ENCODE measurements at places on chromosomes 4 and X.

GRCh38 chrX:85084770-85085393 is 81.2 kb downstream of the APOOL start:
- DNase-seq = no peak

- no peak for DNase-seq
Observed at GRCh38 chr4:110959041-110959643, 336.3 kb upstream of the PITX2 start.

DNA sequence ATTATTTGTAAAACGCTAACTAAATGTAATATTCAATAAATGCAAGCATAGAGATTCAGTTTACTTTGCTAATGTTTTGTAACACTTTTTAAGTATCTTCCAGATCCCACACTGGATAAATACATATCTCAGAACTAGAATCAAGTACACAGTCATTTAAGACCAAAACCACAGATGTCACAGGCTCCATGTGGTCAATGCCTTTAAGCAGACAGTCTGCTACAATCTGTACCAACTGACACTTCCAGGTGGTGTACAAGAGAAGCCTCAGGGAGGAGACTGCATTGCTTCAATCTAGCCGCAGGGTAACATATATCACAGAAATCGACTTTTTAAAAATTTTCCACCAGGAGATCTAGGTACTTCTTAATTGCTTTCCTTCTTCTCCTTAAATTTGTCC is 229.6 kb upstream of the DIAPH2 start:
- DNase-seq = no peak

- no peak for DNase-seq
Observed at GRCh38 chrX:150482537-150483206, 85.7 kb upstream of the MTM1 start.

DNA sequence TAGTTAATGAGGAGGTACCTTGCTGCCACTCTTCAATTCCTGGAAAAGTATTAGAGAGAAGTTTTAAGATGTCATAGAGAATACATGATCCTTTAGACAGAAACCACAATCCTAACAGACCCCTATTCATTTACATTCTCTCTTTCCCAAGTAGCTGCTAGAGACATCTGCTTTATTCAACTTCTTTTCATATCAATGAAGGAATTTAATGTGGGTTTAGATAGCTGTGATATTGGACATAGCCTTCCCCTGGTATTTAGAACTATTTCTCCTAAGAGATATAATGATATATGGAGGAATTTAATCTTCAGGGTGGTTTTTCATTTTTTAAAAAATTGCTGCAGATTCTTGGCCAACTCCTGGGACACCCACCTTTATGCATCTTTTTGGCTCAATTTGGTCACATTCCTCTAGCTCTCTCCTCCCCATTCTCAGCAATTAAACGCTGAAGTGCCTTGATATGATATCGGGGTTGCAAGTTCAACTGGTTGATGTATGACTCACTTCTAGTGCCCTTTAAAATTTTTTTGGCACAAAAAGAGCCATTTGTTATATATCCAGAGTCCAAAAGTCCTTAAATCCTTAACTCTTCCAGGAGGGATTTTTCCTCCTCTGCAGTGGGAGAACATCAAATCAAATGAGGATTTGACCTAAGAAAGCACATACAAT is 57.6 kb downstream of the DOCK11 start:
- no peak for DNase-seq

GRCh38 chrX:9207142-9207541 is 173.2 kb upstream of the FAM9B start:
- peak; percentile 80 for DNase-seq

GRCh38 chrX:100072336-100072735 is 337.7 kb downstream of the PCDH19 start:
- DNase-seq = no peak

GRCh38 chr4:67603310-67604028 is 44.9 kb downstream of the STAP1 start:
- DNase-seq = no peak

DNA sequence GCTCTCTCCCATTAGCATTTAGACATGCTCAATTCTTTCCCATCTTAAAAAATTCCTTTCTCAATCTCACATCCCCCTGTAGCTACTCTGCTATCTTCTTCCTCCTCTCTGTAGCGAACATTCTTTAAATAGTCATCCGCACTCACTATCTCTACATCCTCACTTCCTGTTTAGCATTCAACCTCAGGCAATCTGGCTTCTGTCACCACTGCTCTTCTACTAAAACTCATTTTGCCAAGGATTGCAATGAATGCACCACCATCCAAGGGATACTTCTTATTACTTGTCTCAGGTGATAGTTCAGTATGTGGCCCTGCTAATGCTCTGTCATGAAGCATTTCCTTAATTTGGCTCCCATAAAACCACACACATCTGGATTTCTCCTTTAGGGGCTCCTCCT is 10.9 kb upstream of the TET2 start:
- no peak for DNase-seq

- no peak for DNase-seq
Observed at GRCh38 chr4:144347121-144347520, 206.6 kb upstream of the GYPA start.

- DNase-seq = peak; percentile 90
Observed at GRCh38 chrX:40107291-40108161, 9.8 kb upstream of the BCOR start.

DNA sequence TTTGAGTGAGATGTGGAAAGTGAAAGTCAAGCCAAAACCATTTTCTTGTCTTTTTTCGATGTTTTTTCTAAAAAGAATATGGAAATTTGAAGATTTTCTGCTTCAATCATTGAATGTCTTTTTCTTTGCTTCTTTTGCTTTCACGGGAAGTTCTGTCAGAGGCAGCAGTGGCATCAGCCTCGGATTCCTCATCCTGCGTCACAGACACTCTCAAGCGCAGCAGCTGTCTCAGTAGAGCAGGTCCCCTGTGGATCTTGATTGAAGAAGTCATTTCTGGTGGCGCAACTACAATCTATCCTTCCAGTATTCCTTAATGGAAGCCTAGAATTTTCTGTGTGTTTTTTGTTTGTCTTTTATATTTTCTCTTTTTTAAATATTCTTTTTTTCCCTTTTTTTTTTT is 52.7 kb upstream of the NEIL3 start:
- DNase-seq = no peak

- DNase-seq = no peak
Observed at GRCh38 chrX:22118161-22118830, 86.2 kb downstream of the PHEX start.

DNA sequence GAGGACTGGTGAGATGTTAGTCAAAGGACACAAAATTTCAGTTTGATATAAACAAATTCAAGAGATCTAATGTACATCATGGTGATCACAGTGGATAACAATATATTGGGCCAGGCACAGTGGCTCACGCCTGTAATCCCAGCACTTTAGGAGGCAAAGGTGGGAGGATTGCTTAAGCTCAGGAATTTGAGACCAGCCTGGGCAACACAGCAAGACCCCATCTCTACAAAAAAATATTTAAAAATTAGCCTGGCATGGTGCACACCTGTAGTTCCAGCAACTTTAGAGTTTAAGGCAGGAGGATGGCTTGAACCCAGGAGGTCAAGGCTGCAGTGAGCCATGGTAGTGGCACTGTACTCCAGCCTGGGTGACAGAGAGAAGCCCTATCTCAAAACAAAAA is 8.7 kb downstream of the SCARB2 start:
- DNase-seq = no peak

GRCh38 chr4:15373363-15373762 is 54.5 kb upstream of the C1QTNF7 start:
- no peak for DNase-seq

GRCh38 chrX:68462197-68462596 is 28.9 kb upstream of the OPHN1 start:
- no peak for DNase-seq

DNA sequence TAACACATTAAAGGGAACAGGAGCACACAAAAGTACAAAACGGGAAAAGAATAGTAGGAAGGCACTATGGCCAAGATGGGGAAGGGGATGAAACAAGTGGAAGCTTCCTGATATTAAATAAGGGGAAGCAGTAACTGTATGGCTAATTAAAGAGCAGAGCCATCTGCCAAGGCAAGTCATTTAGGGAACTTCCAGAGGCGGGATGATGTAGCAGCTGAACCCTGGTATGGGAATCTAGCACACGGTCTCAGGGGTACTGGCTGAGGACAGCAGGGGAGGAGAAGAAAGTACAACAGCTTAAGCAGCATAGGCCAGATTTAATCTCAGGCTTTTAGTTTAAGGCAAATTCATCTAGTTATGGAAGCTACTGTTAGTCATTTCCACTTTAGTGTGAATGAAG is 59.1 kb downstream of the IGFBP7 start:
- DNase-seq = no peak

DNA sequence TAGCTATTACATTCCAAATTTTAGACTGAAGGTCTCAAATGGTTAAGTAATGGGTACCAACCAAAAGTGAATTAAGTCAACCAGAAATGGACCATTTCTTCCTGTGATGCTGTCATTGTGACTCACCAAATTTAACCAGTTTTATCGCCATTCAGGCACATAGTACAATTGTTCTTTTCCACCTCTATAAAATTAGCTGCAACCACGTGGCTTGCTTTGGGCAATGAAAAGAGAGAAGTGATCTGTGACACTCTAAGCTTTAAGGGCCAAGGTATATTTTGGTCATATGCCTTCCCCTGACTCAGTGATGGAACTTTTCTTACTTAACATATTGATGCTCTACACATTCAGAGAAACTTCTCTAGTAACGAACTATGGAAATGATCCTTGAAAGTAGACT is 20.3 kb upstream of the PHF8 start:
- no peak for DNase-seq

GRCh38 chrX:74259885-74260491 is 44.0 kb upstream of the ZCCHC13 start:
- DNase-seq = no peak

DNA sequence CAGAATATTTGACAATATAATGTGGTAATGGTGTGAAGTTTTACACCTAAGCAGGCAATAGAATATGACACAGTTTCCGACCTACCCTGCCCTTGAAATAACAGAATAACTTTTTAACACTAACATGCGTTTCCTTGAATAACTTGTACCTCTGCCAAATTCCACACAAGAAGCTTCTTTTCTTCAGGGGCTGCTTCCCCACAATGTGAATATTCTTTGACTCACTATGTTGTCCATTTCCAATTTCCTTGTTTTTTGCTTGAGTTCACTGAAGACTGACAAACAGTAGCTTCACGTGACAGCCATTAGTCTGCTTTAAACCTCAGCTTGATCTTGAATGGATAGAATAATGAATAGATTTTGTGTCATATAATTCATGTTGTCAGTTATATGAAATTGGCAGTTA is 14.3 kb downstream of the SHROOM3 start:
- no peak for DNase-seq

- DNase-seq = peak; percentile 67
Observed at GRCh38 chr4:3255611-3256186, 6.7 kb downstream of the MSANTD1 start.

DNA sequence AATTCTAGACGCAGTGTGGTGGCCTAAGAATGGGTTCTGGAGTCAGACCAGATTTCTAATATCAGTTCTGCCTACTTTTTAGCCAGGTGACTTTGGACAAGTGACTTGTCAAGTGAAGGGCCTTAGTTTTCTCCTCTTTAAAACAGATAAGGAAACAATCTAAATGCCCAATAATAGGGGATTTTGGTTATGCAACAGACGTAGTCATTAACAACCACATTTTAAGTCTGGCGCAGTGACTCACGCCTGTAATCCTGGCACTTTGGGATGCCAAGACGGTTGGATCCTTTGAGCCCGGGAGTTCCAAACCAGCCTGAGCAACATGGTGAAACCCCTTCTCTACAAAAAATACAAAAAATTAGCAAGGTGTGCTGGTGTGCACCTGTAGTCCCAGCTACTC is 2.1 kb upstream of the ZMYM3 start:
- DNase-seq = no peak

- no peak for DNase-seq
Observed at GRCh38 chrX:18755651-18756050, 48.2 kb downstream of the PPEF1 start.

- DNase-seq = no peak
Observed at GRCh38 chrX:70322784-70323183, 32.9 kb downstream of the KIF4A start.

DNA sequence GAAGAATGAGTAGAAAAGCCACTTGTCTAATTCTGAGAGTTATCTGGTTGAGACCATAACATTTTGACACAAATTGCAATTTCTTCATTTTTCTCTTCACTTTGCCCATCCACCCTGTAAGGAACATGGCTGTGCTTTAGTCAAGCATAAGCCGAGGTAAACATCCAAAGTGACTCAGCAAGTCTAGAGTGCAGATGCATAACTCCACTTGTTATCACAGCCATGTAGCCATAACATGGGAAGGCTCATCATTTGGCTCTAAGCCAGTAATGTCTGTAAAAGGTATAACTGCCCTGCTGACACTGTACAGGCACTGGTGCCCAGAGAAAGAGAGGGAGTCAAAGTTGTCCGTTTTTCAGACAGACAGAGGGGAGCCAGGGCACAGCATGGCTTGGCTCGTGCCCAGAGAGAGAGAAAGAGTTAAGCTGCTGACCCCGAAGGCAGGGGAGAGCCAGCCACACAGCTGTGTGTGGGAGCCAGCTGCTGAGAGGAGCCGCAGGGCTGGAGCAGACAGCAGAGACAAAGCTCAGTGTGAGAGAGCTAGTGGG is 76.9 kb upstream of the EXOC1L start:
- no peak for DNase-seq
